AG09319 (cell line): ENCODE measurements at places on chromosomes 11 and 22.

GRCh38 chr11:11752679-11753078 lies 89.1 kb upstream of the USP47 start:
- DNase-seq: no peak

DNA sequence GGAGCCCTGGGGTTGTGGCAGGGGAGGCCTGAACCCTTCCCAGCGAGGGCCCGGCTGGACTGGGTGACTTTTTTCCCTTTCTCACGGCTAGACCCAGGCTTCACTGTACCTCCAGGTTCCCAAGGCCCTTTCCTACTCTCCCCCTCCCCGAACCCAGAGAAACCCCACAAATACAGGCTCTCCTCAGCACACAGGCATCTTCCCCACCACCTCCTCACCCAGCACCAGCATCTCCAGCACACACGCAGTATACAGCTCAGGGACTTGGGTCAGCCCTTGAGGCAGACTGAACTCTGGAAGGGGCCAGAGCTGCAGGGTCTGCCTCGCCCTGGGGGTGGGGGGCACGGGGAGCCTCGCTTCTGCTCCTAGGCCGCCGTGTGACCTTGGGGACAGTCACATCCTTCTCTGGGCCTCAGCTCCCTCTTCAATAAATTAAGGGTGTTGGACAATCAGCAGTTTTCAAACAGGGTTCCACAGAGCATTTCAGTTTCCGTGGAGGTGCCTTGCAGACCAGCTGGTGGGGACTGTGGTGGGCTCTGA lies 4.5 kb downstream of the TMPRSS13 start:
- DNase-seq: no peak

DNA sequence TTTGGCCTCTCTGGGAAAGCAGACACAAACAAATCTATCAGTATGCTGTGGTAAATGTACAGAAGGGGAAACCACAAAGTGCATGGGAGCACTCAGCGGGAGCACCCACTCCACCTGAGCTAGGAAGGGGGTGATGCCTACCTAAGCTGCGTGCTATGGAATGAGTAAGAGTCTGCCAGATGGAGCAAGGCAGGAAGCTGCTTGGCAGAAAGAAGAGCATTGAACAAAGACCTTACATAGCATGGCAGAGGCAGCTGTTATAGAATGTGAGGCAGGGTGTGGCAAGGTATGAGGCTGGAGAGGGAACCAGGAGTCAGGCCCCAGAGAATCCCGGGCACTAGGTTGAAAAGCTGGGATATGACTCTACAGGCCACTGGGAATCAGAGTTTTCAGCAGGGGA lies 13.8 kb upstream of the MTFP1 start:
- DNase-seq: no peak

DNA sequence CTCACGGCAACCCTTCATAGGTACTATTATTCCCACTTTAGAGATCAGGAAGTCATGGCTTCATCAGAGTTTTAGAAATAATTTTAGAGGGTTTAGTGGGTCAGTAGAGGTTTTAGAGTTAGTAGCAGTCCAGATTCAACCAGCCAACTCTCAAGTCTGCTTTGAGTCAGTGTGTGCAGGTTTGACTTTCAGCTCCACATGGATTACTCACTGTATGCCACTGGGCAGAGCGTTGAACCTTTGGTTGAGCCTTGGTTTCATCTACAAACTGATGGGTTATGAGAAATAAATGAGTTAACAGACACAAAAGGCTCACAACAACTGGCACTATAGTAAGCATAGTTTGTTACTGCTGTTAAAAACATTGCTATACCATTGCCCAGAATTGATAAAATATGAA lies 19.0 kb upstream of the TP53AIP1 start:
- no peak for DNase-seq

DNA sequence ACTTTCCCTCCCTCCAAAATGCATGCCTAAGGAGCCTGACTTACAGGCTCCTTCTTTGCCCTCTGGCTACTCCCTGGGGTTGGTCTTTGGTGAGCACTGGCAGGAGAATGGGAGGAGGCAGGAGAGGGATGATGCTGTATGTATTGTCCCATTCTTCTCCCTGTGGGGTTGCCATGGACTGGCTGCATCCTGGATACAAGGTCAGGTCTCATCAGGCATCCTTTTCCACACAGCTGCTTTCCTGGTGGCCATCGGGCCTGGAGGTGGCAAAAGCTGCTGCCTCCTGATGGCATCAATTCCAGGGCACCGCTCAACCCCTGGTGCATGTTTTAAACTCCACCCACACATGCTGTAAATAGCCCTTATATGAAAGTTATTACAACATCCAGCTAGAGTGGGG lies 257.2 kb downstream of the ETS1 start:
- no peak for DNase-seq
